ENCODE measurements at places on chromosomes 1 and 21.

GRCh38 chr1:46084553-46085451 is 47.6 kb downstream of the PIK3R3 start:
- no peak for DNase-seq

DNA sequence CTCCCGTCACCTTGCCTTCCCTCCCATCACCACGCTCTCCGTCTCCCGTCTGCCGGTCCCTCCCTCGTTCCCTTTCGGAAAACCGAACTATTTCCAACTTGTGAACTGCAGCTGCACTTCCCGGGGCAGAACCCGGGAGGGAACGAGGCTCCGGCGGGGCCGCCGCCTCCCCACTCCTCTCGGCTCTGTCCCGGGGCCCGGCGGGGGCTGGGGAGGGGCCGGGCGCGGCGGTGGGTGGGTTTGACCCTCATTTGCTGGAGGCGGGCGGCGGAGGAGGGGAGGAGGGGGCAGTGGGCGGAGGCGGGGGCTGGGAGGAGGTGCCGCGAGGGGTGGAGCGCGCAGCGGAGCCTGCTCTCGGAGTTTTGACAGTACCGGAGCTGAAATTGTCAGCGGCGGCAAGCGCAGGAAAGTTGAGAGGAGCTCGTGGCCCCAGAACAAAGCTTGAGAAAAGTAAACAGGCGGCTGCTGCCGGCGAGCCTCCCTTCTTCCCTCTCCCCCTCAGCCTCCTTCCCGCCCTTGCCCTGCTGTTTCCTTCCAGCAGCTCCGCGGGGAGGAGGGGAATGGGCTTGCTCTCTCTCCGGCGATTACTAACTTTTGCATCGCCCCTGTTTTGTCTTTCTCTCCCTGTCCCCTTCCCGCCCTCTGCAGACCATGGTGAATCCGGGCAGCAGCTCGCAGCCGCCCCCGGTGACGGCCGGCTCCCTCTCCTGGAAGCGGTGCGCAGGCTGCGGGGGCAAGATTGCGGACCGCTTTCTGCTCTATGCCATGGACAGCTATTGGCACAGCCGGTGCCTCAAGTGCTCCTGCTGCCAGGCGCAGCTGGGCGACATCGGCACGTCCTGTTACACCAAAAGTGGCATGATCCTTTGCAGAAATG is 2.9 kb downstream of the LMO4 start:
- DNase-seq, result no peak

DNA sequence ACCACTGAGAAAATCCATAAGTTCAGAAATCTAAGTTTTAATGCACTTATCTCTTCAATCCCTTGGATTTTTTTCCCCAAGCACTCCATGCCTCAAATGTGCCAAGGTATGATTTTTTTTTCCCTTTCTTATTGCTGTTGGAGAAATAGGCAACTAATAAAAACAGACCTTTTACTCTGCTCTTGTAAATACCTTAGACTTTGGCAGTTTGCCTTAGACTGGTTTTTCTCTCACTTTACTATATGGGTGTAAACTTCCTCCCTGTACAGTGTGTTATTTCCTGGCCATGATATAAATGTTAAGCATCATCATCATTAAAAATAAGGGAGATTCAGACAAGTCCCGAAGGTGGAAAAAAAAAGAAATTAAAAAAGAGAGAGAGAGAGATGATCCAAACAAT is 65.7 kb downstream of the LRRC8C start:
- DNase-seq, result no peak

DNA sequence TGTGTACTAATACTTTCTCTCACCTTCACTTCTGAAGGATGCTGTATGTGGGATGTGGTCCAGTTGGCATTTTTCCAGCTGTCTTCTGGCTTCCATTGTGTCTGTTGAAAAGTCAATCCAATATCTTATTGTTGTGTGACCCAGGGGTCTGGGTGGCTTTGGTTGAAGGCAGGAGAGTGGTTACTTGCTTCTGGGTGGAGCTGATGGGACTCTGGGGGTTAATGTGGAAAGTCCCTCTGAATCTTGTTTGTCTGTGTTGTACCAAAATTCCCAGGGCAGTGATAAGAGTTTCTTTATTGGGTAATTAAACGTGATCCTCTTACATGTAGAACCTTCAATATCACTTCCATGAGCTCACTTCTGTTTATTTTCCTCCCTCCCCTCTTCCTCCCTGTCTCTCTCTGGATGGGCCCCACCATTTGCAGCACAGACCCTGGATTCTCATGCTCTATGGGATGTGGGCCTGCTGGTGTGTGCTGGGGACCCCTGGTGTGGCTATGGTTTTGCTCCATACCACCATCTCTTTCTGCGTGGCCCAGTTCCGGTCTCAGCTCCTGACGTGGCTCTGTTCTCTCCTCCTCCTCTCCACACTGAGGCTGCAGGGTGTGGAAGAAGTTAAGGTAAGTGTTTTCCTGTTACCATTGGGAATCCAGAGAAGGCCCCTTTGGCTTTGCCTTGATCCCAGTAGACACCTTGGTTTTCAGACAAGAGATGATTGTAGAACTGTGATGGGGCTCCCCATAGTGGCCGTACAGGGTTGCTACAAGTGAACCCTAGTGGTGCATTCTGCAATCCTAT is 71.5 kb downstream of the HHAT start:
- peak; percentile 26 for DNase-seq

DNA sequence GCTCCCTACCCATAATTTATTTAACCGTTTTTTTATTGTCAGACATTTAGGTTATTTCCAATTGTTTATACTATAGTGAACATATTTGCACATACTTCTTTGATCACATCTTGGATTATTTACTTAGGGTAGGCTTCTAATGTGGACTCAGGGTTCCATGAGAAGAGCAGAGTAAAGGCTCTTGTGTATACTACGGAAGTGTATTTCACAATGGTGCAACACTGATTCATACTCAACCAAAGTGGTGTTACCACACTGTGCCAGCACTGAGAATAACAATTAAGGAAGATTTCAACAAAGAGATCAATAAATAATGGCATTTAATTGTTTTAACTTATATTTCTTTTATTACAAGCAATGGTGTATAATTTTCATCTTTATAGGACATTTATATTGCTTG is 251.2 kb downstream of the ZNF326 start:
- no peak for DNase-seq

DNA sequence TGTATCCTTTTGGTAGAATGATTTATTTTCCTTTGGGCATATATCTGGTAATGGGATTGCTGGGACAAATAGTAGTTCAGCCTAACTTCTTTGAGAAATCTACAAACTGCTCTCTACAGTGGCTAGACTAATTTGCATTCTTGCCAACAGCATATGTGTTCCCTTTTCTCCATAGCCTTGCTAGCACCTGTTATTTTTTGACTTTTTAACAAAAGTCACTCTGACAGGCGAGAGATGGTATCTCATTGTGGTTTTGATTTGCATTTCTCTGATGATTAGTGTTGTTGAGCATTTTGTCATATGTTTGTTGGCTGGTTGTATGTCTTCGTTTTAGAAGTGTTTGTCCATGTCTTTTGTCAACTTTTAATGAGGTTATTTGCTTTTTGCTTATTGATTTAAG is 99.8 kb downstream of the UCK2 start:
- DNase-seq, result no peak
